LoVo (cell line): ENCODE measurements at places on chromosomes 1 and 21.

DNA sequence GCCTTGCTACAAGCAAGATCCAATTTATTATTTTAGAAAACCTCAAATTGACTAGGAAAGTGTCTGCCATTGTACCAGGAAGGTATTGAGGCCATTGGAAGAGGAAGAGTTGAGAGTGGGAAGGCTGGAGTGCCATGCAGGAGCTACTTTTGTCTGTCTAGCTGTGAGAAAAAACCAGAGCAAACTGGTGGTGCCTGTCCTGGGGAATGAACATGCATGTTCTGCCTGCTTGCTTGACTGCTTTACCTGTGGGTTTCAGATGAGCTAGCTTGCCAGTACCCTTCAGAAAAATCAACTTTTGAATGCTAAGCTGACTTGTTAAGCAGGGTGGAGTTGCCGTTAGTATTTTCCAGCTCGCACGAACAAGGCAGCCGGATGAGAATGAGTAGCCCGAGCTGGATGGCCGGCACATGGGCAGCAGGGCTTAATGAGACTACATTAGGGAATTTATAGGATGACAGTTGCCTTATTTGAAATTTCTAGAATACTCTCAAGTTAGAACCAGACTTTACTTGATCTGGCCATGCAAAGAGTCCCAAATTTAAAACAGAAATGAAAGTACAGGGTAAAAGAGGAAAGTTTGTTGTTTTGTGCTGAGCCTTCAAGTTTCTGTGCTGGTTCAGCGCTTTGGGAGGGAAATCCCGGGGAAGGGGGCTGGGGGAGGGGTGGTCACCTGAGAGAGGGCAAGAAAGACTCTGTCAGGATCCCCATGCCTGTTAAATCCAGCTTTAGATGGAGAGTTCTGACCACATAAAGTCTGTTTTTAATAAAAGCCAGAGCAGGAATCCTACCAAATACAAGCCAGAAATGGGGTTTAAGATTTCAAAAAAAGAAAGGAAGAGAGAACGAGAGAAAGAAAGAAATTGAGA is 29.6 kb upstream of the C1orf105 start:
- DNase-seq, result no peak

DNA sequence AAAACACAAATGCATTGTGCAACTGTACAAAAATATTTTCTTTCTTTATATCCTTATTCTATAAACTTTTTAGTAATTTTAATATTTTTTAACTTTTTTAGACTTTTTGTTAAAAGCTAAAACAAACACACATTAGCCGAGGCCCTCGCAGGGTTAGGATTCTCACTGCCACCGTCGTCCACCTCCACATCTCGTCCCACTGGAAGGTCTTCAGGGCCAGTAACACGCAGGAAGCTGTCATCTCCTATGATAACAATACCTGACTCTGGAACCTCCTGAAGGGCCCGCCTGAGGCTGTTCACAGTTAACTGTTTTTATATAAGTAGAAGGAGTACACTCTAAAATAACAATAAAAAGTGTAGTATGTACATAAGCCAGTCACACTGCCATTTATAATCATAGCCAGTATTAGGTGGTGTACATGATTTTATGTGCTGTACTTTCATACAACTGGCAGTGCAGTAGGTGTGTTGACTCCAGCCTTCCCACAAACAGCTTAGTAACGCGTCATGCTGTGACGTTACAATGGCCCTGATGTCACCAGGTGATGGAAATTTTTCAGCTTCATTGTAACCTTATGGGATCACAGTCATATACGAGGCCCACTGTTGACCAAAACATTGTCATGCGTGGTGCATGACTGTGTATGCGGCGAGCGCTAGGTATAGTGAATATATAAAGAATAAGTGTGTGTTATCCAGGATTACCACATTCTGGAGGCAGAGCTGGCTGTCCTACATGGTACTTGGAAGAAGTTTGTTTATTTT is 8.8 kb downstream of the TFF2 start:
- DNase-seq, result no peak

GRCh38 chr1:115447672-115448071 is 109.6 kb upstream of the NGF start:
- DNase-seq, result no peak

- no peak for DNase-seq
These were observed 241.0 kb downstream of the SDCCAG8 start for GRCh38 chr1:243496806-243497205.

GRCh38 chr1:152107031-152107983 is 7.9 kb downstream of the TCHH start:
- DNase-seq, result peak; percentile 68
